Stimulated activated CD4-positive, alpha-beta T cell treated with anti-CD3 and anti-CD28 coated beads, Interleukin-1b, Interleukin-23, amount 100 ng/mL, for 1 hour (primary cell): ENCODE measurements at places on chromosomes 1 and 21.

DNA sequence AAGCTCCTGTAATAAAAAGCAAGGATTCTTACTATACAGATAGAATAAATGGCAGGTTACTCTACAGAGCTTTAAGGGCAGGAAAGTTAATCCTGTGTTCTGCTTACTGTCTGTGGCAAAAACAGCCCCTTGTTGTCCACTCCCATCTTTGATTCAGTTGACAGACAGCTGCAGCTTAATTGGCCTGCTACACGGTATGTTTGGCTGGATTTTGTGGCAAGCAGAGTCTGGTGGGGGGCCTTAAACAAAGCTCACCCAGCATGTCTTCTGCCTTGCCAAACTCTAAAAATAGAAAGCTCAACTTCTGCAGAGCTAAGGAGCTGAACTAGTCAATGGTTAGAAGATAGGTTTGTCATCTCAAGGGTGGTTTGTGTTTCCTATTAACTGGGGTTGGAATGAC, 407.2 kb downstream of the HLX start:
- DNase-seq, result no peak

GRCh38 chr1:234528074-234528865, 49.3 kb upstream of the TARBP1 start:
- DNase-seq, result no peak

GRCh38 chr1:68181165-68181556, 51.2 kb downstream of the WLS start:
- no peak for DNase-seq

GRCh38 chr1:207670192-207670591, 25.3 kb downstream of the CR1L start:
- DNase-seq, result no peak

- DNase-seq, result no peak
Measured at GRCh38 chr1:26942656-26943055, 17.6 kb downstream of the KDF1 start.

GRCh38 chr1:208809876-208810275, 565.7 kb upstream of the PLXNA2 start:
- DNase-seq, result no peak

- DNase-seq, result no peak
Measured at GRCh38 chr1:233614173-233614742, 352 bp downstream of the KCNK1 start.

DNA sequence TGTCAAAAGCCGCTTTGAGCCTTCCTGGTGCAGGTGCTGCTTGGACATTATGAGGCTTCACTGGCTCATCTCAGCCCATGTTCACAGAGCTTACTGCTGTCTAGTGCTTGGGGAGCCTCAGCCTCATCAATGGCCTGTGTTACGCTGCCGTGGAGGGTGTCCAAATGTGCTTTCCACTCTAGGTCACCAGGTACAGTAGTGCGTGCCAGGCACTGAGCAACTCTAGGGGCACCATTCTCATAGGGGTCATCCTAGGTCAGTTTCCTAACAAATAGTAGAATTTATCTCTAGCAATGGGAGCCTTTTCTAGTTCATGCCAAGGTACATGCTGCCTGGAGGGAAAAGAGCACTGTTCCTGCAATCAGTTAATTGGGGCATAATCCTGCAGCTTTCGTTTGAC, 193.8 kb downstream of the DYRK1A start:
- DNase-seq, result no peak

- DNase-seq, result no peak
Measured at GRCh38 chr1:199452627-199453026, 574.9 kb upstream of the NR5A2 start.

DNA sequence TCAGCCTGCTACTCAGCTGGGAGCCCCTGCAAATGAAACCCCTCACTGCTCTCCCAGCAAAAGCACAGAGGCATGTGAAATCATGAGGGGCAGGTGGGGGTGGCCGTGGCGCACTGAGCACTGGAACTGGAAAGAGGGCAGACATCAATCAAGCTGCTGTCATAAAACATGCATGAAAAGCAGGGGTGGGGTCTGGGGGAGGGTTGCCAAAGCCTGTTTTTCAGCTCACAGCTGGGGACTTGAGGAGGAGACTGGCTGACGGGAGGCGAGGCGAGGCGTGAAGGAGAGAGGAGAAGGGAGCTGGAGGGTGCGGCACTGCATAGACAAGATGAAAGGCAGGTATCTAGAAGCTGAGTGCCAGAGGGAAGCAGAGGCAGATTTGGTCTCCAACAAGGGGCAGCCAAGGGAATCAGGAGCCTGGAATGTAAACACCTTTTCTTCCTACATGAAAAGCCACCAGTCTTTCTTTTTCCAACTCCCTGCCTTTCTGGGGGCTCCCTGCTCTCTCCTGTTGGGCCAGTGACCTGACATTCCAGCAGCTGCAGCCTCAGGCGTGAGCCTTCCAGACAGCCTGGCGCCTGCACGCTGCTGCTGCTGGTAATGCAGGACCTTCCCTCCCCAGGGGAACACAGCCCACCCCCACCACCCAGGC, 87.0 kb downstream of the NMNAT2 start:
- no peak for DNase-seq

DNA sequence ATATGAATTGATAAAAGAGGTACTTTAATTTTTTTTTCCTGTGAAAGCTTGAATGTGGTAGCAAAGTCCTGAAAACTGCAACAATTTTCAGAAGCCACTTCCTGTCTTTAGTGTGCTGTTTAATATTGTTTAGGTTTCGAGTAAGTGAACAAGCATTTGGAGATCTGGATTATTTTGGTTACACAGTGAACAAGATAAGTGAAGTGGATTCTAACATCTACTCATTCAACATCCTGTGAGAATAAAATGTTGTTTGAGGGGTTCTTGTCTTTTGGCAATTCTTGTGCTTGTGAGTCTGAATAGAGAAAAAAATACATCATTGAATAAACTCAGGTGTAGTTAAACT, 35.2 kb upstream of the PLA2G4A start:
- no peak for DNase-seq

GRCh38 chr1:172662464-172663109, 3.7 kb downstream of the FASLG start:
- peak; percentile 72 for DNase-seq

DNA sequence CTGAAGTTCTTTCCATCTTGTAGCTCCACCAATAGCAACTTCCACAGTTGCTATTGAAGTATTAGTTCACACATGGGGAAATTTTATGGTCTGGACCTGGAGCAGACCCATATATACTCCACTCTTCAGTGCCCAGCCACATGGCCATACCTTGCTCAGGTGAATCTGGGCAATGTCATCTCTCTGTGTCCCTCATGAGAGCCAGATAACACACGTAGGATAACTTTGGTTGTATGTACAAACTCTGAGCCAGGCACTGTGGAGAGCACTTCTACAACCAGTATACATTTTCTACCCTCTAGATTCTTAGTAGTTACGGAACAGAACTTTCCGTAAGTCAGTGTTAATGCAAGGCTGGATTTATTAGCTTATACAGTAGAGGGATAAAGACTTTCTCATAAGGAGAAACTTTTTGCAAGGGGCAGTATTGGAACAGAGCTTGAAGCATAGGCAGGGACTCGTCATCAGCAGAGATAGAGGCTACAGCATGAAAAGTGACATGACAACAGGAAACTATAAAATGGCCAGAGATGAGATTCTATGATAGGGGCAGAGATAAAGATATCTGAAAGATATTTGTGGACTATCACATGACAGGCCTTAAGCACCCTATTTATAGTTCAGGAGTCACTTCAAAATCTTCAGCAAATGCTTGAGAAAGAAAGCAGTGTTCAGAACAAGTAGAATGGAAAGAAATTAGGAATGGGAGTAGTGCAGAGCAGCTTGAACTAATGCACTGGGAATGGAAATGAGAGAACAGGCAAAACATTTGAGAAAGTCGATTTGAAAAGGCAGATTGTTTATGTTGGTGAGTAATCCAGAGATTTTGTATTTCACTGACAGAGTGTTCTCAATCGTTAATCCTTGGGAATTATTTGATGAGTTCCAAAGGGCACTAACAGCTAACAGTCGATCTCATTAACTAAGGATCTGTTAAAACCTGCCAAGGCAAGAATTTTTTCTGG, 481.8 kb downstream of the USP25 start:
- DNase-seq, result no peak

GRCh38 chr1:201298396-201299381, 15.4 kb downstream of the PKP1 start:
- no peak for DNase-seq

GRCh38 chr1:162317621-162318020, 59.0 kb downstream of the SPATA46 start:
- DNase-seq, result no peak

DNA sequence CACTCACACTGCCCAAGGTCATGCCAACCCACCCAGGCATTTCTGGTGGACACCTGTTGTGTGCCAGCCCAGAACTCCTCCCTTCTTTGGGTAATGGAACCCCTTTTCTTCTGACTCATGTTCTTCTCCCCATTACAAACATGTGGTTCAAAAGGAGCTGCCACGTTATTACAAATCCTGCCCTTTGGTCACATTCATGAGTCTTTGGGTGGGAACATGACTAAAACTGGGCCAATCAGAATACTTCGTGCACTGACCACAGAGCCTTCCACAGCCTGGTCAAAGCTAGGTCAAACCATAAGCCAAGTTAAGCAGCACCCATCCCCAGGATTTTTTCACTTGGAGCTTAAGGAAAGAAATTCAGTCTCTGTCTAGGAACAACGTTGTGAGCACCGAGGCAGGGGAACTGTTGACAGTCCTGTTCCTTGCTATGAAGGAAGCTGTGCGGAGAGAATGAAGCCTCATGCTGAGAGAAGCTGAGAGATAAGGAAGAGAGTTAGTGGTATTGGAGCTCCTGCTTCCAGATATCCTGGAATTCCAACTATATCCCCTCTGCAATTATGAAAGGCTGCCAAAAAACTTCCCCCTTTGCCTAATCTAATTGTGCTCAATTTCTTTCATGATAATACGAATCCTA, 46.8 kb upstream of the DIPK1A start:
- DNase-seq, result no peak

- no peak for DNase-seq
Measured at GRCh38 chr1:52633291-52633754, 355 bp downstream of the SHISAL2A start.

DNA sequence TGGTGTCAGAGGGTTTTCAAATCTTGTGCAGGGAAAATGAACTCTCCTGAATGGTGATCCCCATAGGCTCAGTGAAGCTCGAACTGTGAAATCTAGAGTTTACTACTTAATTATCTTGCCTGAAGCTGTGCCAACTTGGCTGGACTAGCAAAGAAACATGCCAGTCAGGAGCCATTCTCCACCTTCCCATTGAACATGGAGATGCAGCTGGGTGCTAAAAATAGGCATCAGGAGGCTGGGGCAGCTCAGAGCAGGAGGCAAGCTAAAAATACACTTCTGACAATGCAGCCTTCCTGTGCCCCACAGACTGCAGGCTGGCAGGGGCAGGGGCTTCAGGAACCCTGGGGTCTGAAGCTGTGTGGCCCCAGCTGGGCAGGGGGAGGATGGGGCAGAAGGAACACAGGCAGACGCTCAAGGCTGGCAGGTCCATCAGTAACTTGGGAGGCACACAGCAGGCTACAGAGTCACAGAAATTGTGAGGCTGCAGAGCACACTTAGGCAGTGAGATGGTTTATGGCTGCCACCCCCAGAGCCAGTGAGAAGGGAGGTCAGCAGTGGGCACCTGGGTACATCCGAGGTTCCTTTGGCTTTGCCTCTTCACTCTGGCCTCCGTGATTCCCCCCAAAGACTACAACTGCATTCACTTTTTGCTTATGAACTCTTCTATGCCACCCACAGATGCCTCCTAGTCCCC, 155.4 kb upstream of the KCND3 start:
- DNase-seq, result no peak

DNA sequence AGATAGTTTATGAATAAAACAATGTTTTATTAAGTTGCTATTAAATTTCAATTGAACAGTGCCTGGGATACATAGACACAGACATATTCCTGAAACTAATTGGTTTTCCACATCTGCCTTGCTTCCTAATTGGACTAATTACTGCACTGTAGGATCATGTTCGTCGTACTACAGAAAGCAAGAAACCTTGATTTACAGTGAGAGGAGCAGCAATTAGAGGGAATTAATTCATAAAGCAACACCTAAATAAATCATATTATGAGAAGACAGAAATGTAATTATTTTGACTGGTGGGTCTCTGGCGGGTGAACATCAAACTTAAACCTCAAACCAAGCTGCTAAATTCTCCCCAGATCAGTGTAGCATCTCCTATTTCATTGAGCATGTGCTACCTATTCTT, 124.6 kb upstream of the CAMK1G start:
- DNase-seq, result no peak

- DNase-seq, result no peak
Measured at GRCh38 chr1:234844479-234845031, 234.6 kb upstream of the IRF2BP2 start.

DNA sequence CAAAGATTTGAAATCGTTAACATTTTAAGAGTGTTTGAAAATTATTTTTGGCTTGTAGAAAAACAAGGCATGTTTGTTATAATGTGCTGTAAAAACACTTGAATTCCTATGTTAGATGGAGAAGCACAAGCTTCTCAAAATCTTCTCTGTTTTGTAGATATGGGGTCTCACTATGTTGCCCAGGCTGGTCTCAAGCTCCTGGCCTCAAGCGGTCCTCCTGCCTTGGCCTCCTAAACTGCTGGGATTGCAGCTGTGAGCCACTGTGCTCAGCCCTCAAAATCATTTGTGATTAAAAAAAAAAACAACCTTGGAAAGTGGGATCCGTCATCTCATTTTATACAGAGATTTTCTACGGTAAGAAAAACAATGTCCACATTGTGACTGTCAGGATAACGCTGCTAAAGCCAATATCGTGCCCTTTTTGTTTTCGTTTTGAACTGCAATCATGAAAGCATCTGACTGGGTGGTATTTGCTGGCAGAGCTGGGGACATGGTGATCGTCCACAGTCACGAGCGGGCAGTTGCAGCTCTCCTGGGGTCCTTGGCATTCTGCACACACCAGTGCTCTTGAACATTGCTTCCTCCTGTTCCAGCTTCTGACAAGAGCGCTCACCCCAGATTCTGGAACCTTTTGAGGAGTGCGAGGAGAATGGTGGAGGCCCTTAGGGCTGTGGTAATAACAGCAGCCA, 112.5 kb downstream of the PGBD5 start:
- DNase-seq, result no peak

GRCh38 chr1:234519506-234519905, 40.5 kb upstream of the TARBP1 start:
- no peak for DNase-seq

- DNase-seq, result no peak
Measured at GRCh38 chr1:156495401-156496140, 5.0 kb downstream of the MEF2D start.

GRCh38 chr1:243323491-243323890, 67.7 kb downstream of the SDCCAG8 start:
- no peak for DNase-seq

DNA sequence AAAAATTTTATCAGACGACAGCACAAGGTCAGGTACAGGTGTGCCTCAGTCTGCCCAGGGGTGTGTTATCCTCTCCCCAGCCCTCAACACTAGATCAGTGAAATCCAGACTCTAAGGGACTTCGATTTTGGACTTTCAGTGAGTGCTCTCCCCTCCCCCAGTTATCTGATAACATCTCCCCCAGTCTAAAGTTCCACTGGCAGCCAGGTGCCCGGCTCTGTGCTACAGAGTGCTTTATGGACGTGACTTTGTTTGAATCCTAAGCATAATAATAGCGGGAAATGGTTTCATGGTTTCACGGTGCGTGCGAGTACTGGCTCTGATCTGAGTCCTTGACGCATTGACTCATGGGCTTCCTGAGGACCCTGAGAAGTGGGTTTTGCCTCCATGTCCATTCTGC, 3.2 kb downstream of the SPSB1 start:
- DNase-seq, result no peak

GRCh38 chr1:203349773-203350524, 973 bp downstream of the FMOD start:
- DNase-seq, result no peak
